ENCODE measurements at places on chromosomes 11 and 22. TPM values are rescaled to one million over a fixed set of nuclear protein-coding genes. Genes with fewer than 3 reads are reported as not detected.

BTG4 gene
- not detected for total RNA-seq

ACR gene
- 0.52 TPM for total RNA-seq

OR8H1 gene
- not detected for total RNA-seq

UBQLN3 gene
- 0.52 TPM for total RNA-seq

OR5A1 gene
- total RNA-seq = not detected

FADS3 gene
- total RNA-seq = 43.3 TPM

NOX4 gene
- total RNA-seq = 5.2 TPM

Measured in skeletal muscle tissue (tissue), 5 donors.